Activated effector memory CD4-positive, alpha-beta T cell treated with Interleukin-2 at 50 U/mL for 16 hours (primary cell): ENCODE measurements at places on chromosomes 4 and X.

DNA sequence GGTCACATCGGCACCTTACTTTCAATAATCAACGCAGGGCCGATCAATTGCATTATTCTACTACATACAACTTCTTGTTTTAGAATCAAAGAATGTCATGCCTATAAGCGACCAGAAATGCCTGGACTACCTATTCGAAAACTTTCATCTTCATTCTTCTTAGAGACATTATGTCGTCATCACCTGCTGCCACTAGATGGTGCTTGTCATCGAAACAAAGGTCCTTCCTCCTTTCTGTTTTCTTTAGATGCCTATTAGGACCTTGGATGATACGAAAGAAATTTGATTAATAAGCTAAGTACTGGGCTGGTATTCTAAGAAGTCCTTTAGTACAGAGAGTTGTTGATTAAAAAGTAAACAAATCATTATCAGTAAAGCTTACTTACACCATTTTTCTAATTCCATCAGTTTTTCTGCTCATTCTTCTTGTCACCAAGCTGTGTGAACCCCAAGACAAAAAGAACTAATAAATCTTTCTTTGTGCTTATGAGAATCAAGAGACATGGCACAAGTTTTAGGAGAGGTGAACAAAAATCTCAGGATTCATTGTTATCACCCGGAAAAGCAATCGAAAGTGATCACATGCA is 154.5 kb upstream of the SLC4A4 start:
- no peak for DNase-seq

DNA sequence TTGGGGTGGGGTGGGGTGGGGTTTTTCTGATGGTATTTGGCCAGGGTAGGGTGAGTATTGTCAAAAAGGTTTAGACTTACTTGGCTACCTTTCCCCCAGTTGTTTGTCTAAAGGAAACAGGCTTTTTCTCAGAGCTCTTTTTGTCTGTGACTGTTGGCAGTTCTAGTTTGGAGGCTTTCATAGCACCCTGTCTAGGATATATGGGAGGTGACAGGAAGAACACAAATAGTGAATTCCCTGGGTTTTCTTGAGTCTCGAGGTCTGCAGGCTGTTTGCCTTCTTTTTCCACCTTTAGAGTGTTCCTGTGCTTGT is 13.5 kb downstream of the RPS6KA3 start:
- no peak for DNase-seq

GRCh38 chrX:38882894-38883626 is 81.8 kb downstream of the MID1IP1 start:
- DNase-seq, result no peak

- no peak for DNase-seq
Measured at GRCh38 chrX:3129256-3129655, 88.0 kb downstream of the ARSF start.

DNA sequence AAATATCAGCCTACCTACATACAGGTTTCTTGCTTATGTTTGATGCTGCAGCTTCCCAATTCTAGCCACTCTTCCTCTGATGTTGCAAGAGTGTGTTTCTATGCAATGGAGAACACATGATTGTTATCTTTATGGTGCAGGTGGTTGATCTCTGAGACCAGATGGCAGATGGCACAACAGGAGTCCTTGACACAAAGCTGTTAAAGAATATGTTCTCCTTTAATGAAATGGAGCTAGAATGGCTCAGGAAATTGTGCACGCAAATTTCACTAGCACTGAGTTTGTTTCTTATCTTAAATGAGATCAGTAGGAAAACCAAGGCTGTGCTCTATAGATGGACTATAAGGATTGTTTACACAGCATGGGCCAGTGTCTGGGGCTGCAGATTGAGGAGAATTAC is 29.9 kb upstream of the TTC29 start:
- DNase-seq, result no peak

- DNase-seq, result no peak
Measured at GRCh38 chrX:9573282-9574106, 108.6 kb downstream of the TBL1X start.

DNA sequence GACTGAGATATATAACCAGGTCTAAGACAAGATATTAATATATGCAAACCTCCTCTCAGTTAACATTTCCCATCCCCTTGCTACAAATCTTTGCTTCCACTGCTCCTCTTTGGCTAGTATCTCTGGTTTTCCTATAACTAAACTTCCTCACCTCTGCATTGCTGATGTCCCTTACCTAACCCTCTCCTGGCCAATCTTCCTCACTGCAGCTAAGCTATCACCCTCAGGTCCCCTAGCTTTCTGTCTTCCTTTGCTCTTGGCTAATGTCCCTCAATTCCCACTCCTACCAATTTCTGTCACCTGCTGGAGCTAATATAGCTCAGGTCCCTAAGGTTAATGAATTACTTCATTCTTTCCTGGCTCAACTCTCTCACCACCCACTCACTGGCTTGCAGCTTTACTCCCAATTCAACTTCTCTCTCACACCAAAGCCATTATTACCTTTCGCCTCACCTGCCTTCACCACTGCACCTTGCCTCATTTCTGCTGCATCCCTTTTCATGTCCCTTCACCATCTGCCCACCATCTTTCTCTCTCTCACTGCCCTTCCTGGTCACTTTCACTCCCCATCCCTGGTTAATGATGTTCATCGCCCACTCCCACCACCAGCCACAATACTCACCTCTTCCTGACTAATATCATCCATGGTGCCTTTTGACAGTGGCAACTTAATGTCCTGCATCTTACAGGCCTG is 26.7 kb downstream of the SMC1A start:
- no peak for DNase-seq

- no peak for DNase-seq
Measured at GRCh38 chrX:2628751-2629315, 62.3 kb upstream of the CD99 start.

GRCh38 chrX:71396576-71396975 is 30.4 kb downstream of the TAF1 start:
- DNase-seq, result no peak

GRCh38 chrX:135354288-135354687 is 45.0 kb downstream of the ETDC start:
- DNase-seq, result no peak

DNA sequence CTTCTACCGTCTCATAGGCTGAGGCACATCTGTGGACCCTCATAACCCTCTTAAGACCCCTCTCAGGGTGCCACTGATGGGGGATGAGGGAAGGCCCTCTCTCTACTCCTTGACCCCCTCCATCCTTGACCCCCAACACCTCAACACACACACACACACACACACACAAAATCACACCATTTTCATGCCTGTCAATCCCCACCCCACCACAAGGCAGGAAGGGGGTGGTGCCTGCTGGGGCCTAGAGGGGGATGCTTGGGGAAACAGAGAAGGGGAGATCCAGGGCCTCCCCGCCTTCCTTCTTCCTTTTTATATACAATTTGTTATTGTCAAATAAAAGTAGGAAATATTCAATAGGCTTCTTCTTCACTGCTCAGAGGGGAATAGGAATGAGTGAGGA is 1.2 kb upstream of the EBP start:
- no peak for DNase-seq

GRCh38 chrX:19702856-19703255 is 184.5 kb downstream of the SH3KBP1 start:
- DNase-seq, result no peak

- DNase-seq, result no peak
Measured at GRCh38 chr4:75251547-75251946, 262.7 kb downstream of the RCHY1 start.

DNA sequence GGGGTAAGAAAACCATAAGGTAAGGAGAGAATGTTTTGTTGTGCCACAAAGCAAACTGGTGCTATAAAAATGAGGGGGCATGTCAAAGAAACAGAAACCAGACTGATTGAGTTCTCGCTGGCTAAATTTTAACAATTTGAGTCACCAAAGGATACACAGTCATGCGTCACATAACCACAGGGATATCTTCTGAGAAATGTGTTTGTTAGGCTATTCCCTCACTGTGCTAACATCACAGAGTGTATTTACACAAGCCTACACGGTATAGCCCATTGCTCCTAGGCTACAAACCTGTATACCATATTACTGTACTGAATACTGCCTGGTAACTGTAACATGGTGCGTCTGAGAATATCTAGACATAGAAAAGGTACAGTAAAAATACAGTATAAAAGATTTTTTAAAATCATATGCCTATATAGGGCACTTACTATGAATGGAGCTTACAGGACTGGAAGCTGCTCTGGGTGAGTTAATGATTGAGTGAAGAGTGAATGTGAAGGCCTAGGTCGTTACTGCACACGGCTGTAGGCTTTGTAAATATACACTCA is 50.1 kb downstream of the FBXW7 start:
- DNase-seq, result no peak

DNA sequence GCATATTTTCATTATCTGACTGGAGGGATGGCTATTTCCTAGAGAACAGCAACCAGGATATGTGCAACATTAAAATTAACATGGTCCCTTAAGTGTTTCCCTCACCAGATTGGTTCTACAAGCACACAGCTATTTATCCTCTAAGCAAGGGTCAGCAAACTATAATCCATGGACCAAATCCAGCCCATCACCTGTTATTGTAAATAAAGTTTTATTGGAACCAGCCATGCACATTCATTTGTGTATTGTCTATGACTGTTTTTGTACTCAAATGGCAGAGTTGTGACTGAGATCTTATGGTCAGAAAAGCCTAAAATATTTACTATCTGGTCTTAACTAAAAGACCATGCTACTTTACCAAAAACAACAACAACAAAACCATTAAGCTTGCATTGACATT is 77.9 kb downstream of the AMELX start:
- DNase-seq, result no peak

- no peak for DNase-seq
Measured at GRCh38 chr4:114041117-114041475, 61.6 kb upstream of the ARSJ start.

DNA sequence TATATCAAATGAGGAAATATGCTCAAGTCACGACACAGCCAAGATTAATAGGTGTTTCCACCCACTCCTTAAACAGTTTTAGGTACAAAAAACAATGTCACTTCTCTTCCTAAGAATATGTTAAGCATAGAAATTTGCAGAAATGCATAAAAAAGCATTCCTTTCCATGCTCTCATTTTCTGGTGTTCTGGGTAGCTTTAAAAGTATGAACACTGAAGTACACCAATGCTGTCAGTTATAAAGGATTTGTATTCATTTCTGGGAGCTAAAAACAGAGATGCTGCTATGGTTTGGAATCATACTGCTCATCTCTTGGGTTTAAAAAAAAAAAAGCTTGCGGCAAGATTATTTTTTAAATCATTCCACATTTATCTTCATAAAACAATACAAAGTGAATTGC is 20.8 kb downstream of the SH3RF1 start:
- no peak for DNase-seq

DNA sequence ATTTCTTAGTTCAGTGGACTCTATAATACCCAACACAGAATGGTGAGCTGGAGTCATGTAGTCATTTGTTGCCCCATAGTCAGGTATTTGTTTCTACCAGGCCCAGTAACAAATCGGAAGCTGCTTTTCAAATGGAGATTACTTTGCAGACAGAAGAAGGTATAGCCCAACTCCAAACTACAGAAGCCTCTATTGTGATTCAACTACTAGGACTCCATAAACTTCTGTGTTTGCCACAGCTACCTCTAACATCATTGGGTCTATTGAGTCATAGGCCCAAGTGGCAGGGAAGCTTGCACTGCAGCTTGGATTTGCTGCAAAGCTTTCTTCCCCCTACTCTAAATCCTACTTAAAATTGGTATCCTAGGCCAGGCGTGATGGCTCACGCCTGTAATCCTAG is 148.8 kb upstream of the STK26 start:
- no peak for DNase-seq

DNA sequence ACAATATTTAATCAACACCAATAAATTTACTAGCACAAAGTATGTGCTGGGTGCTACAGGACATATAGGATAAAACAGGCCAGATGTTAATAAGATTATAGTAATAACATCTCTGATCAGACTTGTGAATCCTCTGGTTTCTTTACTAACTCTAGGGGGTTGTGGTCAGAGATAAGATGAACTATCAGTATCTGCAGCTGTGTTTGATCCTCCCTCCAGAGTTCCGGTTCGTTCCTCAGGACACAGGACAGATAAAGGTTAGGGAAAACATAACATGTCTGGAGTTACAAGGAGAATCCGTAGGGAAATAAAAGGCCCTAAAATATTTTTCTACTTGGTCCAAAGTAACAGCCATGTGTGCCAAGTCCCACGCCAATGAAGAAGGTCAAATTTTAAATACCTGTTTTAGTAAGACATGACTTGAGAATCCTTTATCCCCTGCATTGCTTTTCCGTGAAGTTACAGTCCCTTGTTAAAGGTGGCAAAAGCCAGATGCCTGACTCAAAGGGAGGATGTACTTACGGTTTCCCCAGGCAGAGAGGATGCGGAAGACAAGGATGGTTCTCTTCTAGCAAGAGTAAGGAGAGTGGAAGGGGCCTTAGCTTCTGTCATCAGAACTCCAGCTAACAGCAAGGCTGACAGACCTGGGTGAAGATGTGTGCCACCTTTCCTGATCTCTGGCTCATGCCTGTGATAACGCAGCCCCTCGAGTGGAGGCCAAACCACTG is 44.4 kb downstream of the KIAA0232 start:
- DNase-seq, result no peak

GRCh38 chr4:71232056-71232430 is 106.8 kb upstream of the SLC4A4 start:
- DNase-seq, result no peak

GRCh38 chr4:71570492-71570891 is 213.4 kb downstream of the GC start:
- DNase-seq, result no peak

DNA sequence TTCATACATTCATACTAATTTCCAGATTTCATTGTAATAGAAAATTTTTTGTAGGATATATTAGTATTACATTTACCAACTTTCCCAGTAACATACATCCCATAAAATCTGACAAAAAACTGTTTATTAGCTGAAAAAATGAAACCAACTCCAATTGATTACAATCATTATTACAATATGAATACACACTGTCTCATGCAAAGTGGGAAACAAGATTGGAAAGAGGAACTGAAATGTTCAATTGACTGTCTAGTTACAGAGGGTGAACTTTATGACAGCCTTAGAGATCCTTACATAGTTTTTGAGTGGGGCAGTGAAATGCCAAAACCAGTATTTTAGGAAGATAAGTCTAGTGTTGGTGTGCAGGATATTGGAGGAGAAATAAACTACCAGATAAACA is 2.3 kb upstream of the AMBN start:
- DNase-seq, result no peak

DNA sequence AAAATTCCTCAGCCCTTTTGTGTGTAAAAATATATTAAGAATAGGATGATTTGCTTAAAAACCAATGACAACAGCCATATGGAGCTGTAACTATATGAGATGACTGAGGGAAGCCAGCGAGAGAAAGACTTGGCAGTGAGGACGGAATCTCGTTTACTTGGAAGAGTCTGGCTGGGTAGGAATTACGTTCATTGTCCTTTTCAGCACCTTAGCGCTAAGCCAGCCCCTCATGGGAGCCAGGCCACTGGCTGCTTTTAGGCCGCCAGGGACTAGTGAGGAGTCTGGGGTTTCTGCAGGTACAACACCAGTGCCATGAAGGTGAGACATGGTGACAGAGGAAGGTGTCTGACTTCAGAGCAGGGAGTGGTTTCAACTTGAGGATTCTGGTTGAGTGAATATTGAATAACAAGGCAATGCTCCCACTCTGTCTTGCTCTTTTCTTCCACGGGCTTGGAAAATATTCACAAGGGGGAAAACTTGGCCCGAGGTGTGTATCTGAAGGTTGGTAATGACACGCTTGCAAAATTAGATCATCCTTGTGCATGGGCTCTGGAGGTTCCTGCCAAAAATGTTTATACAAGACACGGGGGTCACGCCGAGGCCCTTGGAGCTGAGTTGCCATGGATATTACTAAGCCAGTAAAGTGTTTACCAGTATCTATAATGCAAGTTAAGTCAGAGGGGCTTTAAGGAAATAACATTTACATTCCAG is 17.4 kb downstream of the KLF3 start:
- DNase-seq, result no peak
